T-helper 9 cell (primary cell): ENCODE measurements at places on chromosomes 16 and 17.

DNA sequence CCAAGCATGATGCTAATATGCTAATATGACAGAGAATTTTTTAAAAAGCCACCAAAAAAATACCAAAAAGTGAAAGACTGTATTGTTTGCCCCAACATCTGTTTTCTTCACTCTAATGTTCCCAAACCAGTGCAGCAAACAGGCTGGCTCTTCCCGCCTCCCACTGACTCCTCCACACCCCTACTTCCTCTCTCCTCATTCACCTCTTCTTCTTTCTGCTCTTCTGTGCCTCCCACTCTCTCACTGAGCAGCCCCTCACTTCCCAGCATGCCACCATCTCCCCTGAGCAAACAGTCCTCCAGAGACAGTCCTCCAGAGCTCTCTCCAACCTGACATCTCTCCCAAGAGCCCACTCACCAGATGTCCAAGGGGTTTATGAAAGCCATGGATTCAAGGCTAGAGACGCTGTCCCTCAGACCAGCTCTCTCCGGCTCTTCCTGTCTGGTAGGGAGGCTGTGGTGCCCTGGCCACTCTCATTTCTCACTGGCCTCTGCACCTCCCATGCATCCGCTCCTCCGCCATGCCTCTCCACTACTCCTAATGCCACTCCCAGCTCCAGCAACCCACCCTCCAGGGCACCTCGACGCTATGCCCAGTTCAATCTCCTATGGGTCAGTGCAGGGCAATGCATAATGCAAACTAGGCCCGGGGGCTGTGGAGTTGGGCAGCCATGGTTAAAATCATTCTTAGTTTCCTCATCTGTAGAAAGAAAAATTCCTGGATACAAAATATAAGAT, 52.9 kb downstream of the ANKRD11 start:
- DNase-seq = no peak

DNA sequence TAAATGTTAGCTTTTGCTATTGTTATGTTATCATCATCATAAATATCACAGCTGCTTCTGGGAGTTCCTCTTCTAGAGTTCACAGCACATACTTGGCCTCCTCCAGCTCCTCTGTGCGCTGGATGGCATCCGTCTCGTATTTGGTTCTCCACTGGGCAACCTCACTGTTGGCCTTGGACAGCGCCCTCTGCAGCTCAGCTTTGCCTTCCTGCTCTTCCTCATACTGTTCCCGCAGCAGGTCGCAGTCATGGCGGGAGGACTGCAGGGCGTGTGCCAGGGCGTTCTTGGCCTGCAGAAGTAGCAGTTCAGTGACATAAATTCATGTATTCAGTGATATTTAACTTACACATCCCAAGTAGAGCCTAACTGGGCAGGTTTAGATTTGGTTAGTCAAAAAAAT, 23.4 kb downstream of the MYH8 start:
- no peak for DNase-seq

DNA sequence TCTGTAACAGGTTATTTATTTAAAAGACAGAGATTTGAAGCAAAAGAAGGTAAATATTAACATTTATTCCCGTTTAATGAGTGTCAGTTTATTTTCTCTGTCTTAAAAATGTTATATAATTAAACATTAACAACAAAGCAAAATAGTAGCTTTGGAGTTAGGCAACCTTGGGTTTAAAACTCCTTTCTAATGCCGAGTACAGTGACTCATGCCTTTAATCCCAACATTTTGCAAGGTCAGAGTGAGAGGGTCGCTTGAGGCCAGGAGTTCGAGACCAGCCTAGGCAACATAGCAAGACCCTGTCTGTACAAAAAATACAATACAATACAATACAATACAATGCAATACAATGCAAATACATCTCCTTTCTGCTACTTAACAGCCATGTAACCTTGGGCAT, 128.7 kb downstream of the CHD9 start:
- no peak for DNase-seq

DNA sequence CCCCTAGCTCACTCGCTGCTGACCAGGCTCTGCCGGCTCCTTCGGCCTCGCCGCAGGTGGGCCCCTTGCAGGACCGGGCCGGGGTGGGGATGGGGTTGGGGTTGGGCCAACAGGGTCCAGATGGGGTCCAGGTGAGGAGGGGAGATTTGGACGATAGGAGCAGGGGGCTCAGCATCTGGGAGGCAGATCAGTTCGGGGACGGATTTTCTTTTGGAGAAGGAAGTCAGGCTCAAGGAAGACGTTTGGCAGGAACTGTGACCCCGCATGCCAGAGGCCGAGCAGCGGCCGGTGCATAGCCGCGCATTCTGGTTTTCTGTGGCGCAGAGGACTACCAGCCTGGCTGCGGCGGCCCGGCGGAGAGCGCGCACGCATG, 845 bp upstream of the ALDOA start:
- DNase-seq = no peak

GRCh38 chr16:28260193-28260592, 32.1 kb upstream of the SBK1 start:
- DNase-seq = no peak

- no peak for DNase-seq
Observed at GRCh38 chr16:57955572-57956188, 15.2 kb downstream of the CNGB1 start.

GRCh38 chr17:4815043-4815675, 8.2 kb downstream of the PLD2 start:
- no peak for DNase-seq
